Lower lobe of right lung (tissue), 2 donors: ENCODE measurements at places on chromosomes 1 and 21. TPM values are rescaled to one million over a fixed set of nuclear protein-coding genes. Genes with fewer than 3 reads are reported as not detected.

Gene TTC3
- 93.0 TPM for total RNA-seq

Gene INSRR
- not detected for total RNA-seq

DNA sequence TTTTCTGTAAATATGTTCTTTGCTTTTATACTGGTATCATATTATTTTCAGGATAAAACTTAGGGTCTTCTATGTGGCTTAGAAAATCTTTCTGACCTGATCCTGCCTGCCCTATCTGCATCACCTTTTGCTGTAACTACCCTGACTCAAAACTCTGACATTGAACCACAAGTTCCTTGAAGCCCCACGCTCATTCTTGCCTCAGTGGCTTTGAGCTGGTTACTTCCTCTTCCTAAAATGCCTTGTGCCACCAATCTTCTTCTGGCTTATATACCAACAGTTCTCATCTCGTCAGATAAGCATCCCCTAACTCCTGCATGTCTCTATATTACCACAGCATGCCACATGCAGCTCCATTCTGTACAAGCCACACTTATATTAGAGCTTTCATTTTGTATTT is 84.5 kb upstream of the LRRC7 start:
- no peak overlapping the region for H3K4me3 ChIP-seq
- no peak for DNase-seq
- no peak overlapping the region for H3K27ac ChIP-seq
- H3K4me1 ChIP-seq = no peaks in the 10 kb centered on the region
- H3K27me3 ChIP-seq = no peaks in the 10 kb centered on the region

DNA sequence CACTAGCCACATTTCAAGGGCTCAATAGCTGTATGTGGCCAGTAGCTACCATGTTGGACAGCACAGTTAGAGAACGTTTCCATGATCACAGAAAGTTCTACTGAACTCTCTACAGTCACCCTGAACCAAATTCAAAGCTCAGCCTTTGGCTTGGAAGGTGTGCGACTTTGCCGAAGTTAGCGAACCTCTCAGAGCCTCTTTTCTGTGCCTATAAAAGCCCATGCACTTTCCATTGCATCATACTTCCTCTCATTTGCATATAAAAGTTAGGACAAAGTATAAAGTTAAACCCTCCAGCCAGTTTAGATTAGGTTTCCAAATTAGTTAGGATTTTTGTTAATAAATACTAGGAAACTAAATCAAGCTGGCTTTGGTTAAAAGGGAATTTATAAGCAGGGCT is 4.7 kb upstream of the SLC1A7 start:
- no peak overlapping the region for H3K4me3 ChIP-seq
- no peak for DNase-seq
- H3K36me3 ChIP-seq = no peaks in the 10 kb centered on the region
- H3K27me3 ChIP-seq = no peaks in the 10 kb centered on the region

GRCh38 chr1:23114424-23115079 is 54.1 kb downstream of the LUZP1 start:
- H3K4me1 ChIP-seq = peaks cover 46% of the 10 kb centered on the region
- H3K27ac ChIP-seq = peak overlapping the region; percentile 19
- DNase-seq = no peak
- no peaks in the 10 kb centered on the region for H3K36me3 ChIP-seq
- no peak overlapping the region for H3K4me3 ChIP-seq
- no peaks in the 10 kb centered on the region for H3K27me3 ChIP-seq
